GM18507 (cell line): ENCODE measurements at places on chromosomes 12 and 14.

DNA sequence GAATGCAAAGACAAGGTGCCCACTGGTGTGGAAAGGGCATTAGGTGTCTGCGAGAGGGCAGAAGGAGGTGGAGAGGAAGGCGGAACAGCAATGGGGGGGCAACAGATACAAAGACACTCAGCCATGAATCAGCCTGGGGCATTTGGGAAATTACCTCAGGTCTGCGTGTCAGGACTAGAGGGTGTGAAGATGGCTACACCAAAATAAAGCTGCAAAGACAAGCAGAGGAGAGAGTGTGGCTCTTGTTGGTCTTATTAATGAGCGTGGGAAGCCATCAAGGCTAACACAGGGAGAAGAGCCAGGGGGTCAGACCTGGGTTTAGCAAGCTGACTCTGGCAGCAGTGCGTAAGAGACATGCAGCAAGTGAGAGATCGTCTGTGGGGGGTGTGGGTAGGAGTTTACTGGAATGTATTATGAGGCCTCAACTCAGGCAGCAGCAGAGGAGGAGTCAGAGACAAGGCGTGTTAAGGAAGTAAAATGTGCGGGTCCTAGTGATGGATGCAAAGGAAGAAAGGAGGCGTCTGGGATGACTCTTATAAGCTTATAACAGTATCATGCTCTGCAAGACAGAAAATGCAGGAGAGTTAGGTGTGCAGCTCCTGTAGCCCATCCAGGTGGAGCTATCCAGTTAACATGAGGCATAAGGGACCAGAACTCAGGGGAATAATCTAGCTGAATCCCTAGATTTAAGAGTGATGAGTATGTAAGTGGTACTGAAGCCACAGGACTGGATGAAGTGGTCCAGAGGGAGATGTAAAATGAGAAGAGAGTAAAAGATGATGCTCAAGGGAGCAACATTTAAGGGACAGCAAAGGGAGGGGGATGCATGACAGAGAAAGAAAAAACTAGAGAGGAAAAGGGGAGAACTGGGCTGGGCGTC, 50.4 kb downstream of the KCNK10 start:
- no peak for DNase-seq

GRCh38 chr12:19451196-19451595, 11.9 kb downstream of the AEBP2 start:
- no peak for DNase-seq

GRCh38 chr14:95460647-95461478, 55.6 kb downstream of the SYNE3 start:
- no peak for DNase-seq

GRCh38 chr12:114287821-114288525, 118.0 kb downstream of the TBX5 start:
- no peak for DNase-seq

- DNase-seq, result no peak
These were observed 241.2 kb downstream of the RBM19 start for GRCh38 chr12:113724794-113725556.

GRCh38 chr14:85308531-85309300, 221.2 kb upstream of the FLRT2 start:
- DNase-seq, result no peak

GRCh38 chr14:57486767-57487379, 6.8 kb downstream of the CCDC198 start:
- DNase-seq, result no peak

DNA sequence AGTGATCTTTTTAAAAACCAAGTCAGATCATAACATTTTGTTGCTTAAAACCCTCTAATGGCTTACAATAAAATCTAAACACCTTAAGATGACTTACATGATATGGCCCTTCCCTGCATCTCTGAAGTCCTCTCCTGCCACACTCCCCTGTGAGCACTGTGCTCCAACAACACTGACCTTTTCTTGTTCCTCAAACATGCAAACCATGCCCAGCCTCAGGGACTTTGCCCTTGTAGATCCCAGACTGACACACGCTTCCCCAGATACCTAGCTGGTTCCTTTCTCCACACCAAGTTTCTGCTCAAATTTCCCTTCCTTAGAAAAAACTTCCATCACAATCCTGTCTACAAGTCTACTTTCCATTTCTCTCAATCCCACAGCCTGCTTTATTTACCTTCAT, 128.6 kb downstream of the IPO8 start:
- DNase-seq, result no peak

DNA sequence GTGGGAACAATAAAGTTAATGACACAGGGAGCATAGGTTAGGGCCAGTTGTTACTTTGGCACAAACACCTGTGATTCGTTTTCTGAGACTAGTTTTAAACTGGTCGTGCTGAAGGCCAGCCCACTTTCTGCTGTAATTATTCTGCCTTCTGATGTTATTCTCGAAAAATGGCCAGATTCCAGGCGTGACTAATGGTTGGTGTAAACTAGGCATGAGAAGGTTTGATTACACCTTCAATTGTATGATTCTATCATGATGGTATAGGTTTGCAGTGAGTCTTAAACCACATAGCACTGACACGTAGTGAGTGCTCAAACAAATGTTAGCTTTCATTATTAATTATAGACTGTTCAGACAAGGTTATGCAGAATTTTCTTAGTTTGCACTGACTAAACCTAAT, 39.0 kb downstream of the CKB start:
- no peak for DNase-seq
